ENCODE measurements at places on chromosomes 5 and 9.

DNA sequence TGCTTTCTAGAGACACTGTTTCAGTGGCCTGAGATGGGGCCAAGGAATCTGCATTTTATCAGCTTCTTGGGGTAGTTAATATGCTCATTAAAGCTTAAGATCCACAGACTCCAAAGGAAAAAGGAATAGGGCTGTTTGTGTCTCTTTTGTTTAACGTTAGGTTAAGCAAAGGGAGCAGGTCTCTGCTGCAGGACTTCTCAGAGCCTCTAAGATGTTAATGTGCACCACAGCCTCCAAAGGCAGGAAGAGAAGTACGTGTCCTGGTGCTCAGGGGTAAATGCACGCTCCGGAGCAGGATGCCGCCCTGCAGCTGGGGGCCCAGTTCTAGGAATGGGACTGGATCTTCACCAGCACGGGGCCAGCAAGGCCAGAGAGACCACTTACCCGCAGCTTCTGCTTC, 19.6 kb downstream of the SPARC start:
- no peak for DNase-seq

DNA sequence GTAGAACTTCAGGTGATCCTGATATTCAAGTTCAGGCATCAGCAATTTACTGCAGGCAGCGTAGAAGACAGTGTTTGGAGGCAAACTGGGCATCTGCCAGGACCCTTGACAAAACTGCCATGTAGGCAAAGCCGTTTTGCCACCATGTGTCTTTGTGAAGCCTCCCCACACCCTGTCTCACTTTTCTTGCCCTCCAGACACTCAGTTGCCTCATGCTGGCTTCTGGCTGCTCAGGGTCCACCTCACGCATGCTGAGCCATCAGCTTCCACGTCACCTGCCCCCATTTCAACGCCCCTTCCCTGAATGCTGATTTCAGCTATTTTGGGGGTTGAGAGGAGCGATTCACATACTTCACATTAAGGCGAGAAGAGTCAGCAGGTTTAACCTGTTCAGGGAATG, 165.2 kb upstream of the KLF9 start:
- no peak for DNase-seq

- DNase-seq = no peak
These were observed 171.0 kb downstream of the TRIO start for GRCh38 chr5:14313986-14314690.

DNA sequence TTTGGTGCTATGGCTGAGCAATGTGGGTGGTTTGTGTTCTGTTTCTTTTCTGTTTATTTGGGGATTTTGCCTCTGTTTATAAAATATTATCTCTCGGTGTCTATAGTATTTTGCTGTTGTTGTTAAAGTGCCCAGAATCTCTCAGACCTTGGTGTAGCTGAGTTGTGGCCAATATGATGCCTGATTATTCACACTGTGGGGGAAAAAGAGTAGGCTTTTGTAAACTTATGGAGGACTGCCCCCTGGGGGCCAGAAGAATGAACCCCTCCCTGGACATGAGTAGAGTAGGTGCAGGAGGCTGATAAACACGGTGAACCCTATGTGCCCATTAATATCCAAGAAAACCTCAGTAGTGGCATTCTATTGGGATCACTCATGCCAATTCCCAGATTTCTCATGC, 49.0 kb upstream of the DPYSL3 start:
- peak; percentile 72 for DNase-seq

DNA sequence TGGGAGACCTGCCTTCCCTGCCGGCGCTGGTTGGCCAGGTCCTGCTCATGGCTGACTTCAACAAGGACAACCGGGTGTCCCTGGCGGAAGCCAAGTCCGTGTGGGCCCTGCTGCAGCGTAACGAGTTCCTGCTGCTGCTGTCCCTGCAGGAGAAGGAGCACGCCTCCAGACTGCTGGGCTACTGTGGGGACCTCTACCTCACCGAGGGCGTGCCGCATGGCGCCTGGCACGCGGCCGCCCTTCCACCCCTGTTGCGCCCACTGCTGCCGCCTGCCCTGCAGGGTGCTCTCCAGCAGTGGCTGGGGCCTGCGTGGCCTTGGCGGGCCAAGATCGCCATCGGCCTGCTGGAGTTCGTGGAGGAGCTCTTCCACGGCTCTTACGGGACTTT, 10.6 kb downstream of the DIPK1B start:
- no peak for DNase-seq

GRCh38 chr5:5116956-5117355, 23.2 kb upstream of the ADAMTS16 start:
- no peak for DNase-seq

GRCh38 chr9:126587187-126588185, 26.2 kb upstream of the LMX1B start:
- no peak for DNase-seq

GRCh38 chr9:8816361-8816760, 1016.8 kb upstream of the DMAC1 start:
- DNase-seq = no peak

DNA sequence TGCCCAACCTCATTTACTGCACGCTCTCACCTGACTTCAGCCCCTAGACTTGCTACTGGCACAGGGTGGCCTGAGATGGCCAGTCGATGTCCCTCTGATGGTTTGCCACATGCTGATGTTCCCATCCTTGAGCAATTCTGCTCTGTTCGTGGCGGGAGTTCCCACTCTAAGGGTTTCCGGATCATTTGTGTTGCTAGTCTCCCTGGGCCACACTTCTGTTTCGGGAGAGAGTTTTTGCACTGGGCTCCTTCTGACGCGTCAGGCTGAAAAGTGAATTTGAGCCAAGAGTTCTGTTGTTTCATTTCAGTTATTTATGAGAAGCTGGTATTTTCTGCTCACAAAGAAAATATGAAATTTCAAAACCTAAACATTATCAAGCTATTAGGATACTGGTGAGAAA, 597.7 kb downstream of the BNC2 start:
- DNase-seq = no peak

- DNase-seq = peak; percentile 41
These were observed 4.6 kb downstream of the SIT1 start for GRCh38 chr9:35646153-35646532.

- no peak for DNase-seq
These were observed 480.5 kb downstream of the EBF1 start for GRCh38 chr5:158619083-158619788.

- no peak for DNase-seq
These were observed 37.8 kb downstream of the SCGB3A1 start for GRCh38 chr5:180553530-180553929.

- no peak for DNase-seq
These were observed 27.9 kb downstream of the BDP1 start for GRCh38 chr5:71483355-71483754.

DNA sequence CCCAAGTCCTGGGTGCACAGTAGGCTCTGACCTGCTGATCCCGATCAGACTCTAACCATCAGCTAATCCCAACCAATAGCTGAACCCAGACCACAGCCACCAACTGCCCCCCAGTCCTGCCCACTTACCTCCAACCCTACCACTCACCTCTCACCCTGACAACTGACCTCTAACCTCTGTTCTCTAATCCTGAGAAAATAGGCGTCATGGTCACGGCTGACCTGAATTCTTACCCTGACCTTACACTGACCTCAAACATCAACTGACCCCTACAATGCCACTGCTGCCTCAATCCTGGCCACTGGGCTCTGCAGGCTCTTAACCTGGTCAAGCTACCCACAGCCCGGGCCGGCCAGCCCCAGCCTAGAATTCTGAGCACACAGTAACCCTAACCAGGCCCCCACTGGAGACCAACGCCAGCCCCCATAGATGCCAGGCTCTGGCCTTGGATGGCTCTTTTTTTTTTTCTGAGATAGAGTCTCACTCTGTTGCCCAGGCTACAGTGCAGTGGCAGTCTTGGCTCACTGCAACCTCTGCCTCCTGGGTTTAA, 63.8 kb upstream of the ASS1 start:
- no peak for DNase-seq

Data from D341Med (cell line).